ENCODE measurements at places on chromosomes 12 and 14. TPM values are rescaled to one million over a fixed set of nuclear protein-coding genes. Genes with fewer than 3 reads are reported as not detected.

DNA sequence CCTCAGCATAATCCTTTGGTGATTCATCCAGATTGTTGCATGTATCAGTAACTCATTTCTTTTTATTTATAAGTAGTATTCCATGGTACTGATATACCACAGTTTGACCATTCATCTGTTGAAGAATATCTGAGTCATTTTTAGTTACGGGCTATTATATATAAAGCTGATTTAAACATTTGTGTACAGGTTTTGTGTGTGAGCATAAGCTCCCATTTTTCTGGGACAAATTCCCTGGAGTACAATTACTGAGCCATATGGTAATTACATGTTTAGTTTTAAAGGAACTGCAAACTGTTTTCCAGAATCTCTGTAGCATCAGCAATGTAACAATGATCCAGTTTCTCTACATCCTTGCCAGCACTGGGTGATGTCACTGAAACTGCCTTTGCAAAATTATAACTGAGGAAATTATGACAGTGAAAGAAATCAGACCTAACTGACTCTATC lies 236.2 kb upstream of the KRR1 start:
- no peaks in the 10 kb centered on the region for H3K36me3 ChIP-seq
- peak overlapping the region; percentile 88 for H3K27ac ChIP-seq

DNA sequence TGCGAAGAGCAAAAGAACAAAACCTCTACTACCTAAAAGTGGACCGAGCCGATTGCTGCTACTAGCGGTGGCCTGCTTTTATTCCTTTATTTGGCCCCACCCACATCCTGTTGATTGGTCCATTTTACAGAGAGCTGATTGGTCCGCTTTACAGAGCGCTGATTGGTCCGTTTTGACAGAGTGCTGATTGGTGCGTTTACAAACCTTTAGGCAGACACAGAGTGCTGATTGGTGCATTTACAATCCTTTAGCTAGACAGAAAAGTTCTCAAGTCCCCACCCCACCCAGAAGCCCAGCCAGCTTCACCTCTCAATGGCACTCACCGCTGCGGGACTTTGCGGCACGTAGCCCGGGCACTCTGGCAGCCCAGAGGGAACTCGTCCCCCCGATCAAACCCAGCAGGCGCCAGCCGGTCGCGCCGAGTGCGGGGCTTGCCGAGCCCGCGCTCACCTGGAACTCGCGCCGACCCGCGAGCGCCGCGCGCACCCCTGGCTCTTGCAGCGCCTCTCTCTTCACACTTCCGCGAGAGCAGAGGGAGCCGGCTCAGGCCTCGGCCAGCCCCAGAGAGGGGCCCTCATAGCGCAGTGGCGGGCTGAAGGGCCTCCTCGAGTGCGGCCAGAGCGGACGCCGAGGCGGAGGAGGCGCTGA lies 8.7 kb upstream of the FGD4 start:
- no peak overlapping the region for H3K27ac ChIP-seq
- no peaks in the 10 kb centered on the region for H3K4me1 ChIP-seq
- peak overlapping the region; percentile 27 for H3K4me3 ChIP-seq
- no peaks in the 10 kb centered on the region for H3K36me3 ChIP-seq

DNA sequence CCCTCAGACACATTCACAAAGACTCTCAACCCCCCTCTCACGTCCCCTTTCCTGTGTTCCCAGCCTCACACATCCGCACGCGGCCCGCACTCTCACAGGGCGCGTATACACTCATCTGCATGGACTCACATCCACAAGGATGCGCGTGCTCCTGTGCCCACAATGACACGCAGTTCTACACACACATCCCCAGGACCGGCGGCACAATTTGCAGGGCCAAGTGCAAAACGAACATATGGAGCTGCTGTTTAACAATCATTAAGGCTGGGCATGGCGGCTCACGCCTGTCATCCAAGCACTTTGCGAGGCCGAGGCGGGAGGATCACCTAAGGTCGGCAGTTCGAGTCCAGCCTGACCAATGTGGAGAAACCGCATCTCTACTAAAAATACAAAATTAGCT lies 36.4 kb upstream of the EML1 start:
- no peaks in the 10 kb centered on the region for H3K27me3 ChIP-seq
- peak overlapping the region; percentile 43 for H3K27ac ChIP-seq
- H3K4me3 ChIP-seq: no peak overlapping the region
- no peak for DNase-seq
- H3K36me3 ChIP-seq: no peaks in the 10 kb centered on the region
- H3K4me1 ChIP-seq: peaks cover 63% of the 10 kb centered on the region

Gene SYT1
- 3.0 TPM for total RNA-seq

GRCh38 chr12:57983146-57983857 lies 41.9 kb downstream of the ATP23 start:
- H3K4me1 ChIP-seq: peaks cover 2% of the 10 kb centered on the region
- H3K36me3 ChIP-seq: no peaks in the 10 kb centered on the region
- H3K4me3 ChIP-seq: no peak overlapping the region
